ENCODE measurements at places on chromosomes 12 and 14.

DNA sequence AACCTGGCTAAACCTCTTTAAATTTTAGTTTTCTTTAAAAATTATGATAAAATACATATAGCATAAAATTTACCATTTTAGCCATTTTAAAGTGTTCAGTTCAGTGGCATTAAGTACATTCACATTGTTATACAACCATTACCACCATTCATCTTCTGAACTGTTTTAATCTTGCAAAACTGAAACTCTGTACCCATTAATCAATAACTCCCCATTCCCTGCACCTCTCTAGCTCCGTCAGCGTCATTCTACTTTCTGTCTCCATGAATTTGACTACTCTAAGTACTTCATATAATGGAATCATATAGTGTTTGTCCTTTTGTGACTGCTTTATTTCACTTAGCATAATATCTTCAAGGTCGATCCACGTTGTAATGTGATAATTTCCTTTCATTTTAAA lies 75.8 kb upstream of the DDHD1 start:
- no peak for DNase-seq

- no peak for DNase-seq
These were observed 337.4 kb upstream of the RGS6 start for GRCh38 chr14:71594821-71595220.

GRCh38 chr12:9147461-9147860 lies 31.7 kb upstream of the A2M start:
- DNase-seq = no peak

DNA sequence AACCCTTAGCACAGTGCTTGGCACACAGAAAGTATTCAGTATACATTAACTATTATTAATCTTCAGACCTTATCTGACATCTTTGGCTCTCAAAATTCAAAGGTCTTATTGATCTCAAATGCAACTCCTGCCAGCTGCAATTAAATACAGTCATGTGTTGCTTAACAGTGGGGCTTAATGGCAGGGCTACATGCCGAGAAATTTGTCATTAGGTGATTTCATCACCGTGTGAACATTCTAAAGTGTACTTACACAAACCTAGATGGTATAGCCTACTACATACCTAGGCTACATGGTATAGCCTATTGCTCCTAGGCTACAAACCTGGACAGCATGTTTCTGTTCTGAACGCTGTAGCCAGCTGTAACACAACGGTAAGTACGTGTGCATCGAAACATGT lies 156.3 kb upstream of the TMCC3 start:
- DNase-seq = no peak

DNA sequence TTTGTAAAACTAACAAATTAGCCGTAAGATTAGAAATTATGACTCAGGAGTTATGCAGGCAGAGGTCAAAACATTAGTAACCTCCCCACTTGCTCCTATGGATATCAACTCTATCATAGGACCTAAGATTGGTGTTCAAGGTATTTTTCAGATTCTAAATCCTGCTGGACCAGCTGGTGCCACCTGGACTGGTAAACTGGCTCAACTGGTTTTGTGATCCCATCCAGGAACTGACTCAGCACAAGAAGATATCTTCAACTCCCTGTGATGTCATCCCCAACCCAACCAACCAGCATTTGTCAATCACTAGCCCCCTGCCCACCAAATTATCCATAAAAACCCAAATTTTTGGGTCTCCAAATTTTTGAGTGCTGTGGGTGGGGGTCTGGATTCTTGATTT lies 98.1 kb upstream of the OR4E1 start:
- no peak for DNase-seq

GRCh38 chr12:45887544-45887943 lies 102.8 kb downstream of the SCAF11 start:
- no peak for DNase-seq

DNA sequence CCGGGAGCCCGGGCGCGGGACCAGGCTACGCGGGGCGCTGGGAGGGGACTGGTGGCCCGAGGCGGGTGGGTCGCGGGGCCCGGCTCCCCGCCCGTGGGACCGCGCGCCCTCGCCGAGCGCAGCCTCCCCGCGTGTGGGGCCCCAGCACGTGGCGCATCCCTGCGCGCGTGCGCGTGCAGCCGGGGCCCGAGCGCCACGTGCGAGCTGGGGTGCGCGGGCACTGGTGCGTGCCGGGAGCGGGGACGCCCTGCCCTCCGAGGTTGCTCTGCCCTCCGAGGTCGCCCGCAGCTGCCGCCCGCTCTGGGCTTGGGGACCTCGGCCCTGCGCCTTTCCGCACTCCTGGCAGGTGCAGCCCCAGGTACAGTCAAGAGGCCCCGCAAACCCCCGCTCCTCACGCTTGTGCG lies 365 bp upstream of the CCDC88C start:
- no peak for DNase-seq

- DNase-seq = no peak
These were observed 256.5 kb downstream of the EMP1 start for GRCh38 chr12:13452955-13453570.

GRCh38 chr14:87503711-87504110 lies 489.3 kb downstream of the GALC start:
- DNase-seq = no peak

- no peak for DNase-seq
These were observed 246.1 kb upstream of the CCDC196 start for GRCh38 chr14:66240105-66240504.

GRCh38 chr14:68784226-68784910 lies 8.5 kb downstream of the ZFP36L1 start:
- no peak for DNase-seq

- DNase-seq = no peak
These were observed 97.3 kb upstream of the ALX1 start for GRCh38 chr12:85182699-85183098.

DNA sequence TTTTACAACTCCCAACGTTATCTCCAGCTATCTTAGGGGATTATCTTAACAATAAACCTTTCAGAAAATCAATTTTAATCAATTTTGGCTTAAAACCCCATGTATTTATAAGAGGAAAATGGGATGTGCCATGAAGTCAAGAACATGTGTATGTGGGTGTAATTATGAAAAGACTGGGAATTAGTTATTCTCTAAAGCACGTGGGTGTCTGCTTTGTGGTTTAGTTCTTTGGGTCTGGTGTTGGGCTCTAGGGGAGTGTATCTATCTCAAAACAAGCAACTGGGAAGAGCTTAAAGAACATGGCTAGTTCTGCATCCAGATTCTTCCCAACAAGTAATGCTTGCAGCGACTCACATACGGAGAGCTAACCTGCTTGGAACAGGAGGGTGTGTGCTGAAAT lies 40.1 kb upstream of the MAX start:
- DNase-seq = no peak

DNA sequence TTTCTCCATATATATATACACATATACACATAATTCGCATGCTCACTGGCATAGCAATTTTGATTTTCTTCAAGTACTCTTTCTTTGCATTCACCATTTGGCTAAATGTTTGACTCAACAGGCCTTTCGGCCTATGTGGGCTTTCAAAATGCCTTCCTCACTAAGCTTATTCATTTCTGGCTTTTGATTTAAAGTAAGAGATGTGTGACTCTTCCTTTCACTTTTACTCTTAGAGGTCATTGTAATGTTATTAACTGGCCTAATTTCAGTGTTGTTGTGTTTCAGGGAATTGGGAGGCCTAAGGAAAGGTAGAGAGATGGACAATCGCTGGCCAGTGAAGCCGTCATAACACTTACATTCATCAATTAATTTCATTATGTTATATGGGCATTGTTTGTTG lies 14.5 kb upstream of the KLRD1 start:
- no peak for DNase-seq

- DNase-seq = no peak
These were observed 102.8 kb upstream of the NUDT4 start for GRCh38 chr12:93274937-93275336.

- DNase-seq = no peak
These were observed 126.4 kb downstream of the DUSP6 start for GRCh38 chr12:89225808-89226411.

- DNase-seq = no peak
These were observed 5.1 kb downstream of the LMBR1L start for GRCh38 chr12:49105504-49106084.
